ENCODE measurements at places on chromosomes 4 and X. TPM values are rescaled to one million over a fixed set of nuclear protein-coding genes. Genes with fewer than 3 reads are reported as not detected.

The C4orf51 gene
- total RNA-seq, result not detected

The PDLIM3 gene
- 18.2 TPM for total RNA-seq

The TEX13C gene
- under 0.01 TPM for total RNA-seq

GRCh38 chr4:23839279-23839678, 50.6 kb downstream of the PPARGC1A start:
- no peak for DNase-seq

- no peak for DNase-seq
These were observed 12.8 kb downstream of the DCUN1D4 start for GRCh38 chr4:51855751-51856150.

DNA sequence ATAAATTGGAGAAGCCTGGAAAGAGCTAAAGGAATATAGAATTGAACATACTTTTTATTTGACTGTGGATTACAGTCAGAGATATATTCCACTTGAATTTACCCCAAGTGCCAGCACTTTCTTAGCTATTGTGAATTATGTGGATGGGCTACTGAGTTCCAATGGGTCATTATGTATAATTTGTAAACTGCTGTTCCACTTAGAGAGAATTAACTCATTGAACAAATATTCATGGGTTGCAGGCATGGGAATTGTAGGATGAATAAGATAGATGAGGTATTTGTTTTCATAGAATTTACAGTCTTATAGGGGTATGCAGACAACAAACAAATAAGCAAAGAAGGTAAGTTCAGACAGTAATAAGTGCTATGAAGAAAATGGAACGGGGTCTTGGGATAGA, 195.7 kb downstream of the SHROOM3 start:
- DNase-seq, result no peak

The CT47B1 gene
- not detected for total RNA-seq

- no peak for DNase-seq
These were observed 611.2 kb downstream of the PPP4R3C start for GRCh38 chrX:26851981-26852380.

DNA sequence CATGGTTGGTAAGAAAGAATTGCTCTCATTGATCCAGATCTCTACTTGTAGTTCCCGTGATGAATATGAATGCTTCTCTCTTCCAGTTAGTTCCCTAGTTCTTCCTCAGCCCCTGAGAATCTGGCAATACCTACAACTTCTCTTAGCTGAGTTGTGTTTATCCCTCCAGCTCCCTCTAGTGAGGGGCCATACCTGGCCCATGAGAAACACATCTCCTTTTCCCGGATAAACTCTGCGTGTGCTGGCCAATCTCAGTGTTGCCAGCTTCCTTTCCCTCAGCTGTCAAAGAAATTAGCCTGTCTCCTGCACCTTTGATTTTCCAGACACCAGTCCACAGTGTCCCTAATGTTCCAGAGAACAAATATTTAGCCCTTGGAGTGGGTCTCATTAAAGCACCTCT, 5.7 kb downstream of the CBLL2 start:
- DNase-seq, result no peak

GRCh38 chr4:3792813-3793212, 26.6 kb downstream of the ADRA2C start:
- no peak for DNase-seq

The NXF2 gene
- not detected for total RNA-seq

All from occipital lobe (tissue), 3 donors.